ENCODE measurements at places on chromosomes 5 and 9.

DNA sequence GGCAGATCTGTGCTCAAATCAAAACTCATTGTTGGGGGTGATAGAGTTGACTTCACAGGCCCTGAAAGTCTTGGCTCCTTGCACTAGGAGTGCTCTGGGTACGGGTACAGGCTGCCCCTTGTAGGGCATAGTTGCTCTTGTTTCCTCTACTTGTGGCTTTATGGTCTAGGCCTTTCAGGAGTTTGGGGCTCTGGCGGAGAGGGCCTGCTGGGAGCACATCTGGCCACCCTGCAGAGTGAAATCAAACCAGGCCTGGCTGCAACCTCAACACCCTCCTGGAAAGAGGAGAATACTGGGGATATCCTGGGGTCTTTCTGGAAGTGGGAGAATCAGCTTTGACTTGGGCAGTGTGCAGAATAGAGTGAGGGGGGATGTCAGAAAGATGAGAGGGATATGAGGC, 1.5 kb downstream of the TGFBI start:
- no peak for DNase-seq

DNA sequence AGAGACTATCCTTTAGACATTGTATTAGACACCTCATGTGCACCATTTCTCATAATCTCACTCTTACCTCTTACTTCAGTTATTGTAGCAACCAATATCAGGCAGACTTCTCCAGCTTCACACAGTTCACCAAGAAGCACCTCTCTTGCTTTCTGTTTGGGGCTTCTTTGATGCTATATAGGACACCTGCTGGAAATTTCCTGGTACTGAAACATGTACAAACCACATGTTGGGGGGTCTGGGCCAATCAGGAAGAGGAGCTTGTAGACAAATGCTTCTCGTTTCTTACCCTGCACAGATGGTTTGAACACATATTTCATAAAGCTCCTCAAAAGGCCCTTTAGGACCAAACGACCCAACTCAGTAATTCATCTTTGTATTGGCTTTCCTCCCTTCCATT, 212.1 kb downstream of the IZUMO3 start:
- no peak for DNase-seq

DNA sequence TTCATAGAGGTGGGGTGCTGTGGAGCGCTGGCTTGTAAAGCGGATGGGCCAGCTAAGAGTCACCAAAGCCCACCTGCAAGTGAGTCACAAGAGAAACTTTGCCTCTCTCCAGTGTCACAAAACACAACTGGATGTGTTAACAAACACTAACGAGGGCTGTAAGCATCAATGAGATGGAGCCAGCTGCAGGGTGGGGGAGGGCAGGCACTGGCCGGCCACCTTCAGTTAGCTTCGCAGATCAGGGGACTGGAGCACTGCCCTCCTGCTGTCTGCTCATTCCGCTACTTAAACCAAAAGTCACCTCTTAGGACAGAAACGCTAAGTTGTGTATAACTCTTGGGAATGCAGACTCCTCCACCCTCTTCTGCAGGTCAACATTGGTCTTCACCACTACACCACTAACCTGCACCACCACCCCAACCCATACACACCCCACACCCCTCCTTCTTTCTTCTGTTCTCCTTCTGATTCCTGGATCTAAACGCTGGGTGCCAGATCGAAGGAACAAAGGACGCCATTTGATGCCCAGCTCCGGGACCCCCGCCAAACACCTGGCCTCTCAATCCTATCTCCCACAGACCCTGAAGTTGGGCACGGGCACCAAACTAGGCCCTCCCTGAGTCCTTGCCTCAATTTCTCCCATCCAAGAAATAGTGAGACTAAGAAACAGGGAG, 2.1 kb downstream of the ARSI start:
- no peak for DNase-seq

DNA sequence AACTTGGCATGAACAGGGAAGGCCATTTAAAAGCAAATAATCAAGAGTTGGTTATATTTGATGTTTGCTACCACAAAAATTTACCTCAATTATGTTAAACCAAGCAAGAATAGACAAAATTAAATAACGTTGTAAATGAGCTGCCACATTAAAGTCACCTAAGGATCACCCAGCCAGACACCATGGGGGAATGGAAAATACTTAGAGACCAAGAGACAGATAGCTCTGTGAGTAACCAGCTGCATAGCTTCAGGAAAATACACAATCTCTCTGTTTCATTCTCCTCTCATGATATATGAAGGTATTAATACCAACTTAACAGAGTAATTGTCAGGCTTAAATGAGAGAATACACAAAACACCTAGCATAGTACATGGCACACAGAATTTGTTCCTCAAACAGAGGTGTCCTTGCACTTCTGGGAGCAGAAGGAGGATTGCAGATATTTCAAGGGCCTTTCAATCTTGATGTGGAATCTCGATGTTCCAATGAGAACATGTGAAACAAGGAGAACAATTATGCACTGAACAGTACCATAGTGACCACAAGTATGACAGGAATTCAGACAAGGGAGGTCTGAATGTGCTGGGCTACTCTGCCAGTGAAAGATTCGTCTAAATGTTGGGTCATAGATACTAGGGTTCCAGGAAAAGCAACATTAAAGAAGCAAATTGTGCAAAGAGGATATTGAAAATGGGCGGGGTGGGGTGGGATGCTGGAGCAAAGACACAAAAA, 18.6 kb downstream of the JAKMIP2 start:
- no peak for DNase-seq

DNA sequence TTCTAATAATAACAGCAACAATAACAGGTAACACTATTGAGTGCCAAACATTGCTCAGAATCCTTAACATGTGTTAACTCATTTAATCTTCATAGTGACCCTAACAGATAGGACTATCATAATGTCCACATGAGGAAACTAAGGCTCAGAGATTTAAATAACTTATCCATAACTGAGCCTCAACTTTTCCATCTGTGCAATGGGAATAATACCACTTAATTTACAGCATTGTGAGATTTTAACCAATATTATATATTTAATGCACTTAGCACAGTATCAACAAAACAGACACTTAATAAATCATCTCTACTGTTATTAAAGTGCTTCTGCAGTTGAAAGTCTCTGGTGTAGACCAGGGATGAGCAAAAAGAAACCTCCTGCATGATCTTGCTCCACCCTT, 28.2 kb downstream of the TTC39B start:
- DNase-seq = no peak

DNA sequence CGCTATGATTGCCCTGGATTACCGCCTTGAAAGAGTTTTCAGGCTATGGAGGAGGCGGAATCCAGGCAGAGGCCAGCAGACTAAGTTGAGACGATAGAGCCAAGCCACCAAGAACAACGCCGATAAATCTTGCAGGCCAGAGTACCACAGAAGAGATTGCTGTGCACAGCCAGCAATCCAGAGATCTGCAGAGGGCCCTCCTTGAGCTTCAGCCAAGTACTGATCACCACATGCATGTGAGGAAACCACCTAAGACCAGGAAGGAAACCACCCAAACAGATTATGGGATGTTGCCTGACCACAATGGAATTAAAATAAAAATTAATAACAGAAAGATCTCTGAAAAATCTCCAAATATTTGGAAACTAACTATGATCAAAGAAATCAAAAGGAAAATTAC, 74.9 kb downstream of the GCNT4 start:
- no peak for DNase-seq

DNA sequence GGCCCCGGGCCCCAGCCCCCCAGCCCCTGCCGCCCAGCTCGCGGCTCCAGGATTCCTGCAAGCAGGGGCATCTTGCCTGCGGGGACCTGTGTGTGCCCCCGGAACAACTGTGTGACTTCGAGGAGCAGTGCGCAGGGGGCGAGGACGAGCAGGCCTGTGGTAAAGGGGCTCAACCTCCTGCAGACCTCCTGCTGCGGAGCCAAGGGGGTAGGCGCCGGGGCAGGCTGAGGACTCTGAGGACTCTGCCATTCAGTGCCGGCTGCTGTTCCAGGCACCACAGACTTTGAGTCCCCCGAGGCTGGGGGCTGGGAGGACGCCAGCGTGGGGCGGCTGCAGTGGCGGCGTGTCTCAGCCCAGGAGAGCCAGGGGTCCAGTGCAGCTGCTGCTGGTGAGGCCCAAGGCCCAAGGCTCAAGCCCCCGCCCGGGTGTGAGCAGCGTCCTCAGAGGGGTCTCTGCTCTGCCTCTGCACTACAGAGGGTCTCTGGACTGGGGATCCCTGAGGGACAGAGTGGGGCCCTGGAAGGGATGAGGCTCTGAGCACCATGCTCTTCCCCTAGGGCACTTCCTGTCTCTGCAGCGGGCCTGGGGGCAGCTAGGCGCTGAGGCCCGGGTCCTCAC, 3.4 kb downstream of the MAMDC4 start:
- DNase-seq = no peak

- no peak for DNase-seq
Observed at GRCh38 chr9:128142596-128142995, 6.7 kb upstream of the LCN2 start.

DNA sequence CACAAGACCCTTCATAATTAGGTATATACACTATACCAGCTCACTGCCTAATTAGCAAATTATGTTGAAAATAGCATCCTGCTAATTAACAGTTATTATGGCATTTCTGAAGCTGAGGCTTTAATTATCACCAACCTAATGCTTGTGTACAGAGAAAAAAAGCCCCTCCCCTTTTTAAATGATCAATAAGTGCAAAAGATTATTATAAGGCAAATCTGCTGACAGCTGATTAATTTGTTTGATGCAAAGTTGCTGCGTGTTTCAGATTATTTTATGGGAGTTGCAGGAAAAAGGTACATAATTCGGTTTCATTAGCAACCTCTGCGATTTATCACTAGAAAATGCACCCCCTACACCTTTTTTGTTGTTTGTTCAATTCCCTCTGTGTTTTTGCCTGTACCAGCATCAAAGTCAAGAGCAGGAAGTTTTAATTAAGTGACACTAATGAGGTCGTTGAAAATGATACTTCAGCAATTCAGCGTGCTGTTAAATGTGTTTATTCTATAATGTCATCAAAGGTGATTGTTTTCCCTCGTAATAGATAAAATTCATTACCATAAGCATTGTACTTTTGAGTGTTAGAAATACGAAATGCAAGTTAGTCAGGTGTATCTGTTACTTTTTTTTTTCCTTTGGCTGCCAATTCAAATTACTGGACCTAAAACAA, 170.0 kb downstream of the EBF1 start:
- no peak for DNase-seq

- no peak for DNase-seq
Observed at GRCh38 chr9:11149065-11149464, 536.3 kb upstream of the PTPRD start.

- no peak for DNase-seq
Observed at GRCh38 chr5:131769961-131770360, 26.9 kb downstream of the FNIP1 start.

GRCh38 chr5:154788212-154788611, 33.0 kb downstream of the LARP1 start:
- no peak for DNase-seq

- DNase-seq = no peak
Observed at GRCh38 chr5:146962801-146963355, 84.3 kb upstream of the PPP2R2B start.

DNA sequence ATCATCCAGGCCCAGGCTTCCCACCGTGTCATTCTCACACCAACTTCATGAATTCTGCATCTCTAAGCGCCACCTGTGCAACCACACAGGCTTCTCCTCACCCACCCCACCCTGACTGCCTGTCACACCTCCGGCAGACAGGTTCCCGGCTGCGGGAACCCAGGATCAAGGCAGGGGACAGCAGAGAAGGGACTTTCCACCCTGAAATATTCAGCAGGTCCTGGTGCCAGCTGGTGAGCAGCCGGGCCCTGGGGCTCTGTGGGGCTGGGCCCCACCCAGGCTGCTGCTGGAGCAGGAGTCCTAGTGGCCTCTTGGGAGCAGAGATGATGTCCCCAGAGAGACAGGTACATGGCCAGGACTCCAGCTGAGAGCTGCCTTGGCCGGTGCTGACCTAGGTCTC, 12.7 kb downstream of the ANXA6 start:
- no peak for DNase-seq

- DNase-seq = no peak
Observed at GRCh38 chr5:124007675-124008398, 495.9 kb downstream of the CSNK1G3 start.

DNA sequence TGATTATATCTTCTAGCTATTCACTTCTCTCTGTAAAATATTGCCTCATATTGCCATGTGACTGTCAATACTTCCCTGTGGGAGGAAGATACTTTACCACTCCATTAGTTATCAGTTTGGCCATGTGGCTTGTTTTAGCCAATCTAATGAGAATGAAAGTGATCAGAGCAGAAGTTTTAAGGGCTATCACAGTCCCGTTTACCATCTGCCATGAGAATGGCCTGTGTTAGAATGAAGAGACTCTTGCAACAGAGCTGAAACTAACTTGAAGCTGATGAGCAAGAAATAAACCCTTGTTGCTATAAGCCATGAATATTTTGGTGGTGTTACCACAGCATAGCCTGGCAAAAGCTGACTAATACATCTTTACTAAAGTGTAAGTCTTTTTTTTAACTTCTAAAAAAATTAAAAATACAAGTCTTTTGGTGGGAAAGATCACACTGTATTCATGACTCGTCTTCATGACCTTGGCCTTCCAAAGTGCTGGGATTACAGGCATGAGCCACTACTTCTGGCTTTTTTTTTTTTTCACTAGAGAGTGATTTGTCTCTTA, 68.0 kb upstream of the CTNNA1 start:
- DNase-seq = no peak

- no peak for DNase-seq
Observed at GRCh38 chr9:127973169-127974000, 7.4 kb downstream of the EEIG1 start.

GRCh38 chr9:126902210-126902609, 12.4 kb upstream of the RALGPS1 start:
- DNase-seq = no peak

DNA sequence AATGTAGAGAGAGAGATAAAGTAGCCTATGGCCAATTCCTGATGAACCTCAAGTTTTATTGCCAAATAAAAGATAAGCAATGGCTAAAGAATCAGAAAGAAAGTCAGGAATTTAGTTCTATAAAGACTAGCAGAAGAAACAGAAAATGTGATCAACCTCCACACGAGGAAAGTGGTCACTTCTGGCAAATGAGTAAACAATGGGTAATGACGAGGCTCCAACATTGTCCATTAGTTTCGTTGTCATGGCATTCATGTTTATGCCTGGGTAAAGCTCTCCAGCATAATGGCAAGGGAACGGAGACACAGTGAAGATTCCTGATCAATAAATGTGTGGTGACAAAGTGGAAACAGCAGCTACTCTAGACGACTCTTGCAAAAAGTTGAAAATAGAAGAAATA, 341.8 kb upstream of the CTNND2 start:
- no peak for DNase-seq

- no peak for DNase-seq
Observed at GRCh38 chr9:129962451-129962864, 80.5 kb downstream of the FNBP1 start.

GRCh38 chr9:137270929-137271695, 6.4 kb upstream of the TOR4A start:
- no peak for DNase-seq

- DNase-seq = no peak
Observed at GRCh38 chr5:83570916-83571315, 99.4 kb downstream of the VCAN start.

DNA sequence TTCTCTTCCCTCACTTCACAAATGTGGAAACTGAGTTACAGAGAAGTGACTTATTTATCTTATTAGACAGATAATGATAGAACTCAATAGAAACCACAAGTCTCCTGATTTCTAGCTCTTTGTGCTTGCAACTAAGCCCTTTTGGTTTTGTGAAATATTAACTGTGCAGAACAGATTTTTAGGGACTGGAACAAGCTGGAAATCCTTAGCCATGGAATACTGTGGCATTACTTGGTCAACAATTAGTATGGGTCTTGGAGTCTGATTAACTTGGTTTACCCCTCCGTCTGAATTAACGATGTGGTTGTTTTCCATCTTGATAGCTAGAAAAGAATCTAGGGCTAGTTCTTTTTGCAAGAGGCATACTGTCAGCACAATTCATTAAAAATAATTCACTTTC, 584 bp upstream of the KLF9 start:
- DNase-seq = no peak

All from stimulated activated CD8-positive, alpha-beta memory T cell treated with anti-CD3 and anti-CD28 coated beads, Interleukin-15, amount 100 ng/mL, for 24 hours (primary cell).